ENCODE measurements at places on chromosomes 2 and 18.

GRCh38 chr2:181566334-181567032, 90.4 kb downstream of the CERKL start:
- DNase-seq, result no peak

DNA sequence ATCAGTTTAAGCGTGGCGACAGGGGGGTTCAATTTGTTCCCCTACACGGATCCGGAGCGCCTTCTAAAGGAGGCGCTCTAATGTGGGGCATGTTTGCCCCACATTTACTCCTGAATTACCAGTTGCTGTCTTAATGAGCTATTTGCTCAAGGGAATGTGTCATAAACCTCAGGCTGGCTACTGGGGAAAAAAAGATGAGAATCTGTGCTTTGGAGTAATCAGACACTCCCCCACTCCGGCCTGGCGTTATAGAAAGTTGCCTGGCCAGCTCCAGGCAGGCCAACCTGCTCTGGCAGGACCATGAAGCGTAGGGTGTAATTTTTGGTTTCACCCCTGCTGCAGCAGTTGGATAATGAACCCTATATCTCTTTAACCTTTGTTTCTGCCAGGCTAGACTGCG, 31.0 kb upstream of the MAP3K20 start:
- DNase-seq, result no peak

DNA sequence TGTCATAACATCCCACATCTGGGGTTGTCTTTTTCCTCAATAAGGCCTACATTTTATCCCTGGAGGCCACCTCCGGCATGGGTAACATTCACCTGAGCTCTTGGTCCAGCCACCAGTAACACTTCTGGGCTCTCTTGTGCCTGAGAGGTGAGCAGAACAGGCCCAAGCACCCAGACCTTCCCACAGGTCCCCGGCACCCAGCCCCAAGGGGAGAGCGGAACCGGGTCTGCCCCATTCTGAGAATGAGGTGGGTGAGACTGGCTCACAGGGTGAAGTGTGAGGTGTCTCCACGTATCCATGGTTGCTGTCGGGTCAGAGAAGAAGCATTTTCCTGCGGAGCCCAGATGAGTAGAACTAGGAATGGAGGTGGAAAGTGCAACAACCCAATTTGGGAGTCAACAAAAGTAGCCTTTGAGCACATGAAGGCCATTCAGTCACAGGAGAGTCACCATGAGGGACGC, 496.7 kb upstream of the MYT1L start:
- no peak for DNase-seq

DNA sequence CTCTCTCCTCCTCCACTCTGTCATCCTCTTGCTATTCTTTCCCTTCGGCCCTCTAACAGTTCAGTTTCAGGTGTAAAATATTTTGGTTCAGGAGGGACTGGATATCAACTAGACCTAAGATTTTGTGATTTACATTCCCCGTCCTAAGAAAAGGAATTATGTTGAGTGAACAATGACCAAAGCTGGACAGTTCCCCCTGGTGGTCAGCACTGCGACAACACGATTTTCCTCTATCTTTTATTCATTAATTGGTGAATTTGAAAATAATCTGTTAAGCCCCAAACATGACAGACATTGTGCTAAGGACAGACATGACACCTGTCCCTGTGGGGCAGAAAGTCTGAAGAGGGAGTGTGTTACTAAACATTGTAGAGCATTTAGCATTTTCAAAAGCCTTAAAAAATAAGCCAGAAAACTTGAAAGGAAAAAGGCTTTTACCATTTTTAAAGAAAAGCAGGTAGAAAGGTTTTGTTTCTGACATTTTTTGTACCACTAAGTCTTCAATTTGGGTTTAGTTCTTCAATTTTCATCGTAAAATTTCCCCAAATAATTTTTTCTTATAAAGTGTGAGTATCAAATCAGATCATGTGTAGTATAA, 28.4 kb upstream of the GTF2A1L start:
- peak; percentile 31 for DNase-seq

DNA sequence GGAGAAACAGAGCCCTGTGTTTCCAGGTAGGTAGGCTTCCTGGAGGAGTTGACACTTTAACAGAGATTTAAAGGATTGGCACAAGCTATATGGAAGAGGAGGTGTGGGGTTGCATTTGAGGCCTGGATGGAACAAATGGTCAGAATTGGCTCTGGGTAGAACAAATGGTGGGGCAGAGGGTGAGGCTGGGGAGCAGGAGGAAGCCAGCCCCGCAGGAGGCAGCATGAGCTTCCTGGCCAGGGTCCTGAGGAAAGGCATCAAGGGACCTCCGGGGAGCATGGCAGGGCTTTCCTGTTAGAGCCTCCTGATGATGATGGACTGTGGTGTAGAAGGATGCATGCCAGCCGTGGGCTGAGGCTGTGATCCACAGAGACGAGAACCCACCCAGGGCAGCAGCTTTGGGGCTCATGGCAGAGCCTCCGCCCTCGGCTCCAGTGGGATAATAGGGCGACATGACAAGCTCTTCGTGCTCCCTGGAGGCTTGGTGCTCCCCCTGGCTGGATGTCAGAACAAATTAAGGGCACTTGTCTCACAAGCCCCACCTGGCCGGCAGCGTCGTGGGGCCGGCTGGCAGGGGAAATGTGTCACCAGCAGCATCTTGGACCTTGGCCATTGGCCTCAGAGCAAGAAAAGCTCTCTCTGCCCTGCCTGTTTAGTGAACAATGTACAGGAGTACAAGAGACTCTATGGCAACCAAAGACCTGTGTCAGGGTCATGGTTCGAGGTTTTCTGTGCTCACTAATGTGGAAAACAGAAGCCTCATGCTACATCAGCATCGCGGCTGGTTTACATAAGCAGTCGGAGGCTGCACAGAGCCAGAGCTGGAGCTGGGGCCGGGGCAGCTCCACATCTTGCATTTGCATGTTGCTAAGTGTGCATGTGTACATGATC, 153.5 kb downstream of the MYCN start:
- peak; percentile 3 for DNase-seq

DNA sequence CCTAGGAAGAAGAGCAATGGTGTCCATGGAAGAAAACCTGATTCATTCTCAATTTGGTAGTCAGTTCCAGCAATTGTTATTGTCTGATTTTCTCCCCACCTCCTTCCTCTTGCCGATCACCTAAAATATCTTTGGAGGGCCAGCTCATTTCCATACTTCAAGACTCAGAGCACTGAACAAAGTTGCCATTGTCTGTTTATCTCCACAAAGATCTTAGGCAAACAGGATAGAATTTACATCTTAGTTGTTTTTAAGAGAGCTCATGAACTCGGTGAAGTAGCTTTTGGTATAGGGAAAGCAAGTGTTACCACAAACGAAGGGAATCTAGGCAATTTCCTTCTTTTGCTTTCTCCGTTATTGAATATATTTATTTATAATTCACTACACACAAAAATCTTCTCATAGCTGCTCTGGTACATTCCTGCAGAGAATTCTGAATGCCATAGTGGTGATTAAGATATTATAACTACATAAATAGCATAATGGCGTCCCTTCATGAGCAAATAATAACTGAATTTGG, 41.5 kb upstream of the CHST9 start:
- no peak for DNase-seq

GRCh38 chr2:7022492-7023385, 105.5 kb downstream of the RNF144A start:
- no peak for DNase-seq

DNA sequence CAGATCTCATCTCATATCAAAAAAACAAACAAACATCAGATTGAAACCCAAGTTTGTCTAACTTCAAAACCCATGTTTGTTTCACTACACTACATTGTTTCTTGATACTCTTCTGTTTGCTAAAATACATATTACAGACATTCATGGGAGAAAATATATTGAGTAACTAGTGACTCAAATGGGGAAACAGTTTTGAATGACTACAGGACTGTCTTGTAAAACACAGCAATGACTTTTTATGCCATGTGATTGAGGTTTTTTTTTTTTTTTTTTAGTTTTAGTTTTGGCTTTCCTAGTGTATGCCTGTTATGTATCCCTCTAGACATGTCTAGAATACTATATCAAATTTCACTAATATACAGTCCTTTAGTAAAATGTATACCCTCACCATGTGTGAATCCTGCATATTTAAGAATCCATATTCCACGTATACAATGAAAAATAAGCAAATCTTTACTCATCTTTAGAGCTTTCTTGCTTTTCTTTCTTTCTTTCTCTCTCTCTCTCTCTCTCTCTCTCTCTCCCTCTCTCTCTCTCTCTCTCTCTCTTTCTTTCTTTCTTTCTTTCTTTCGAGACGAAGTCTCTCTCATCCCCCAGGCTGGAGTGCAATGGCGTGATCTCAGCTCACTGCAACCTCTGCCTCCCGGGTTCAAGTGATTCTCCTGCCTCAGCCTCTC, 46.6 kb upstream of the SERTAD2 start:
- no peak for DNase-seq

GRCh38 chr2:231665245-231666170, 42.8 kb upstream of the PTMA start:
- no peak for DNase-seq

- DNase-seq, result no peak
These were observed 46.3 kb upstream of the VPS54 start for GRCh38 chr2:64065516-64065915.

- DNase-seq, result no peak
These were observed 226.1 kb upstream of the APCDD1 start for GRCh38 chr18:10228326-10228725.

DNA sequence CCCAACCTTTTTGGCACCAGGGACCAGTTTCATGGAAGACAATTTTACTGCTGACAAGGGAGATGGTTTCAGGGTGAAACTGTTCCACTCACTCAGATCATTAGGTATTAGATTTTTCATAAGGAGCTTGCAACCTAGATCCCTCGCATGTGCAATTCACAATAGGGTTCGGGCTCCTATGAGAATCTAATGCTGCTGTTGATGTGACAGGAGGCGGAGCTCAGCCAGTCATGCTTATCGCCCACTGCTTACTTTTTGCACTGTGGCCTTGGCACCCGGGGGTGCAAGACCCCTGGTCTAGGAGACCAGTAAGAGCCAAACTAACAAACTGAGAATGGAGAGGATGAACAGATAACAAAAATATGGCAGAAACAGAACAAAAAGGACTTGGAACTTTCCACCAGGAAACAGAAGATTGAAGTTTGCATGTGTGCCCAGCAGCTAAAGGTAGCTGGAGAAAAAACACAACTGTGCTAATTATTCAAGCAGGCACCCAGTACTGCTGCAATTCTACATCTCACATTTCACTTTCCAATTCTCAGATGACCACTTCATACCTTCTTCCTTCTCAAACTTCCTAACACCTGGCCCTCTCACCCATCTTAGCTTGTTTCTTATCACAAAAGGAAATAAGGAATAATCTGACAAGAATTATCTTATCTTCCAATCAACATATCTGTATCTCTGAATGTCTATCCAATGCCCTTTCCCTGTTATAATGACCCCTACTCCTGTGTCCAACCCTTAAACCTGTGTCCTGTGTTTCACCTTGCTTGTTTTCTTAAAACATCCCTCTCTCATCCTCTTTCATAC, 24.8 kb downstream of the SP3 start:
- DNase-seq, result no peak

DNA sequence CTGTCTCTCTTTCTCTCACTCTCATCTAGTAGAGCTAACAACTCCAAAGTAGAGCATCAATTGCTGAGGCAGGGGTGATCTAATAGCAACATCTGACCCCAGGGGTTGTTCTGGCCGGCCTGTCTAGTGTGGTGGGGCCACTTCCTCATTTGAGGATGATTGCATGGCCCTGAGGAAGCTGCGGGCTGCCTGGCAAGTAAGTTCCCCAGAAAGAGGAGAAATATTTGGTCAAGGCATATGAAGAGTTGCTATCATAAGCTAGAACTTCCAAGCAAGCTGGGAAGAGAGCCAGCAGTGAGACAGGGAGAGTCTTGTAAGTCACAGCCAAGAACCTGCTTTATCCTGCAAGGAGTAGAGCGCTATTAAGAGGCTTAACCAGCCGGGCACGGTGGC, 50.8 kb upstream of the TMEM87B start:
- no peak for DNase-seq

GRCh38 chr2:8997631-8998030, 5.9 kb downstream of the MBOAT2 start:
- DNase-seq, result no peak

- no peak for DNase-seq
These were observed 72.1 kb downstream of the PSMG2 start for GRCh38 chr18:12774982-12775381.

- no peak for DNase-seq
These were observed 67.0 kb downstream of the CDH2 start for GRCh38 chr18:28109781-28110560.

DNA sequence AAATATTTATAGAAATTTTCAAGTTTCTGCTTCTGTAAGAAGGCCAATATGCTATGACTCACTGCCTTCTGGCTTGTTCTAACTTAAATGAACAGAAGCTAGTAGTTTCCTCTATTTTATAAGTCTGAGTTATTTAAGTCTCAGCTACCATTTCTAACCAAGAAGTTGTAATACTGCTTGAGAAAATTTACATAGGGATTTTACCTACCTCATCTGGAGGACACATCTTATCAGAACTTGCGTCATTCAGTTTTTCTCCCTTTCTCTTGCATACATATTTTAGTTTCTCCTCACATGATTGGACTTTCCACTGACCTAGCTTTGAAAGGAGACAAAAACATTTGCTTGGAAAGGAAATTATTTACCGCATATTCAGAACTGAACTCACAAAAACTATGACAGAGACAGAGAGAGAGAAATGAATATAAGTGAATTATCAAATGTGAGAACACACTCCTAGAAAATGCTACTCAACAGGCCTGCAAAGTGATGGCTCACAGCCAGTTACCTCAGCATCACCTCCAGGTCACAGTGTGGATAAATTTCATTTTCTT, 81.1 kb upstream of the CD302 start:
- no peak for DNase-seq

GRCh38 chr2:231683292-231684235, 24.8 kb upstream of the PTMA start:
- DNase-seq, result no peak

DNA sequence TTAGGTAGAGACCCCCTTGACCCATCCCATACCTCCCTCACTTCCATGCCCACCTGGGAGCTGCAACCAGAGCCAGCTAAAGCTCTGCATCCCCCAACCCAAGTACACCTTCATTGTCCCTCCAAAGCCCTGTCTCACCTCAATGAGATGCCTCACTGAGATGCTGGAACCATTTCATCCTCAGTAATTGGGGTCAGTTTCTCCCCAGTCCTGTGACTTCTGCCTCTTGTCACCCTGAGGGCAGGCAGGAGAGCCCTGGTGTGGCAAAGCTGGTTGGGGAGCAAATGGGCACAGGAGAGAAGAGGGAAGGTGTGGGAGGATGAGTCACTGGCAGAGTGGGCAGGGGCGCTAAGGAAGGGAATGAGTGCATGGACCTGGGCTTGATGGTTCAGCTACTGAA, 27.9 kb upstream of the NT5DC4 start:
- no peak for DNase-seq

DNA sequence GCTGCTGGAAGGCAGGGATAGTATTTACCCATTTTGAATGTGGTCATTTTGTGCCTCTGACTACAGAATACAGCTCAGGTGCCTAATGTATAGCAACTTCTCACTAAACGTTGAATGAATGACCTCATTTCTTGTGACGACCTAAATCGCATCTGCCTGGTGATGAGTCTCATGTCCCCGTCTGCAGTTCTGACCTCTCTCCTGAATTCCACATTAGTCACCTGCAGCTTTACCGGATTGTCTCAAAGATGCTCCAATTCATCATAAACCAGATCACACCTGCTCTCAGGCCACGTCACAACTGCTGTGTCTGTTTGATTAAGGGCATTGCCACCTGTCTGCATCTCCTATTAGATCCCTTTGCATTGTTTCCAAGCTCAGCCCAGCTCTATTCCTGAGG, 133.6 kb upstream of the MYT1L start:
- no peak for DNase-seq
